ENCODE measurements at places on chromosomes 11 and 22.
A peak's percentile ranks its signal among the peaks of the same experiment; 100 is the strongest.

DNA sequence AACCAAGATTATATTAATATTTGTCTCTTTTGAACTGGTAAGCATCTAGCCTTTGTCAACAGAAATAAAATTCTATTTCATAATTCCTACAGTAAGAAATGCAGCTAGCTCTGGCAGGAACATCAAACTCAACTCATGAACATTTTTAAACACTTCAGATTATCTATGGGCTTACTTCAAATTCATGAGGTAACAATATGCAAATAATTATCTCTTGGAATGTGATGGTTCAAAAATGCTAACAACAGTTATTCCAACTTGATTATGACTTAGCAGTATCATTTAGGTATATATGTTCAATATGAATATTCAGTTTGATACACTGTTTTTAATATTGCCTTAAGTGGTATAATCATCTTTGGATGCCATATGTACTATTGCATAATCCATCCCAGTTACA lies 1103.5 kb upstream of the CCDC90B start:
- DNase-seq: no peak

DNA sequence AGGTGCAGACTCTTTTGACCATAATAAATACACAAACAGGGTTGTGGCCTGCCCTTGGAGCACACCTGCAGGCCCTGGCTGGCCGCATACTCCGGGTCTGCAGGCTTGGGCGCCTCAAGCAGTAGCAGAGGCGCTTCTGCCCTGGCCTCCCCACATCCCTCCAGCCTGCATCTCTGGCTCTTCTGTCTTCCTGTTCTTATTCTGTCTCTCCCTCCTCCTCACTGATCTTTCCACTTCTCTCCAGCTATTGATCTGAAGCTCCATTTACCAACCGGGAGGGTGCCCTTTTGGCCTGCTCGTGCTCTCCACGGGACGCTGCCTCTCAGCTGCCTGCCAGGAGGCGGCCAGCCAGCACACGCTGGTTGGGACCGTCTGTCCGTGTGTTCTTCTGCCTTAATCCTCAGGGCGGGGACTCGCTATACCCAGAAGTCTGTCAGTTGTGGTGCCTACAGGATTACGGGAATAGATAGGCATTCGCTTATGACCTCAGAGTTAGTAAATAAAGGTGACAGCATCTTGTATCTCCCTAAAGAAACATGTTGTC lies 5.2 kb downstream of the UPB1 start:
- DNase-seq: no peak

GRCh38 chr11:107951155-107951554 lies 22.9 kb downstream of the RAB39A start:
- no peak for DNase-seq

DNA sequence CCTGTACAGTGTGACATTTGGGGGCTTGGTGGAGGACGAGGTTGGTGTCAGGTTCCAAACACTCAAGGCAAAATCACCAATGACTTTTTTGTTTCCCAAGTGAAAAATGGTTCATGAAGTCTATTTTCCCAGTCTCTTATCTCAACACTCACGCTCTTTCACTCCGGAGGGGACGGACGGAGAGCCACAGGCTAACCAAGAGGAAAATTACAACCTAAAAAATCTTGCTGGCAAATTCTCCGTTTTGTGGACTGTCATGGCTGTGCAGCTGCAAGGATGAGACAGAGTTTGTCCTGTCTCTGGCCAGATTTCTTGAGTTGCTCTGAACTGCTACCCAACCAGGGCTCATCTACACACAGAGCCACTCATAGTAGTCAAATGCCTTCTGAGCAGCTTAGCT lies 101.2 kb downstream of the ABTB2 start:
- DNase-seq: no peak

DNA sequence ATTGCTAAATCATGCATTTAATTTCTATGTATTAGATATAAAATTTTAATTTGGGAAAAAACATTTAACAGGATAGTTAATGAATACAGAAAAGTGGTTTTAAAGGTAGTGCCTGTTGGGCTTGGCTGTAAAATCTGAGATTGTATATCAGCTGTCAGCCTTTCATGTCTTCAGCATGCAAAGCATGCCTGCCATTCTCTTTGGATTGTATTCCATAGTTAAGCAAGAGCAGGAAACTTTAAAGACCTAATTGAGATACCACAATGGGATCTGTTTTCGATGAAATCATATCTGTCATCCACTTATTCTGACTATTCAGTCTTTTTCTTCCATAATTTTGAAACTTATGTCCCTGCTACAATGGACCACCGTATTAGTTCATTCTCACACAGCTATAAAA lies 451.0 kb upstream of the DDI1 start:
- DNase-seq: no peak

DNA sequence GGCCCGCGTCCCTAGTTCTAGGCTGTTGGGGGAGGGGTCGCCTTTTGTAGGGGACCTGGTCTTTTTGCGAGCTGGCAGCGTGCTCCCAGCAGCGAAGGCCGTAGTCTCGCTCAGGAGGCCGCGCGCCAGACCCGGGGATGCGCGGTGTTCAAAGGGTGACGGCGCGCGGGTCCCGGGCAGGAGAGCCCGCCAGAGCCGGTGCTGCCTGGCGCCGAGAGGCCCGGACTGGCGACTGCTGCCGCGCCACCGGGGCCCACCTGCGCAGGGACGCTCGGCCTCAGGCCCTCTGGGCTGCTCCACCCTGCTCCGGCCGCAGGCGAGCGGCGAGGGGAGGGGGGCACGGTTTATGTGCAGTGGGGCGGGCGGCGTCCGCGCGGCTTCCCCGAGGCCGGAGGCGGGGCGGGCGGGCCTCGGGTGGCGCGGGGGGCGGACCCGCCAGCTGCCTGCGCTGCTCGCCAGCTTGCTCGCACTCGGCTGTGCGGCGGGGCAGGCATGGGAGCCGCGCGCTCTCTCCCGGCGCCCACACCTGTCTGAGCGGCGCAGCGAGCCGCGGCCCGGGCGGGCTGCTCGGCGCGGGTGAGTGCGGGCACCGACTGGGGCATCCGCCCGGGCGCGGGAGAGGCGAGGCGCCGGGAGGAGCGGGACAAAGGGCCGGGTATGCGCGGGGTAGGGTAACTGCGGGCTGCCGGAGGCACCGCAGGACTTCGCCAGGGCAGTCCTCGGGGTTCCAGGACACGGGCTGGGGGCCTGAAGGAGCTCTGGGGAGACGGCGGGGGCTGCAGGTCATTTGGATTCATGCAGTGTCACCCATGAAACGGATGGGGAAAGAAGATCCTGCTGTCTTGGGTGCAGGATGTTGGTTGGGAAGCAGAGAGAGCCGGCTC lies at the start of gene PRSS23:
Gene PRSS23, plus strand, starts transcription at position 467 of the 884 bp plus-strand sequence. CDS start 7,102 bp downstream, outside the sequence.
- no peak for DNase-seq

- no peak for DNase-seq
These were observed 3.5 kb upstream of the DGCR2 start for GRCh38 chr22:19125474-19126308.

- DNase-seq: no peak
These were observed 111.1 kb downstream of the MYO18B start for GRCh38 chr22:25853078-25853477.

DNA sequence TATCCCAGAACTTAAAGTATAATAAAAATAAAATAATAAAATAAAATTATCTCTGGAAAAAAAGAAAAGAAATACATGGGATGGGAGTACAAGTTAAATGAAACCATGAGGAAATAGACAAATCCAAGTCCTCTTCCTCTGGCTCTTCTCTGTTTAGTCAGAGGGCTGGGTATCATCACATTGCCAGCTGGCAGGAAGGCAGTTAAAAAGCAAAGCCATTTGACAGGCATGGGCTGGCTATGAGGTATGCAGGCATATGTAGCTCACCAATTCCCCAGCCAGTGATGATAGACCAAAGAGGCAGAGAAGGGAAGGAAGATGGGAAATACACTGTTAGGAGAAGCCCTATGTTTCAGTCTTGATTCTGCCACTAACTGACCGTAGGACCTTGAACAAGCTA lies 6.5 kb downstream of the LYVE1 start:
- no peak for DNase-seq

- DNase-seq: peak; percentile 95
These were observed 11.1 kb downstream of the GRK2 start for GRCh38 chr11:67277231-67277961.

DNA sequence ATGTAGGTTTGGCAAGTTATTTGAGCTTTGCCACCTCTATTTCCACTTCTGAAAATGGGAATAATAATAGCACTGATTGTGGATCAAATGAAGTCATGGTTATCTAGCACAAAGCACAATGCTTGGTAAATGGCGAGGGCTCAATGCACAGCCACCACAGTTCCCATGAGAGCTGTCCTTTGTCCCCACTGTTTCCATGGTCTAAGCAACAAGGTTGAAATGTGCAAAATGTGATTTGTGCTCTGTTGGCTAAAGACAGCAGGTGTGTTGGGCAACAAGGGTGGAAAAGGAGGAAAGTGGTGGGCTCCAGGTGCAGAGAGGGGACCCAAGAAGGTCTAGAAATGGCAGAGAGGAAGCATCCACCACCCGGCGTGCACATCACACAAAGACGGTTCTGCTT lies 200.5 kb downstream of the TRIM29 start:
- DNase-seq: no peak

DNA sequence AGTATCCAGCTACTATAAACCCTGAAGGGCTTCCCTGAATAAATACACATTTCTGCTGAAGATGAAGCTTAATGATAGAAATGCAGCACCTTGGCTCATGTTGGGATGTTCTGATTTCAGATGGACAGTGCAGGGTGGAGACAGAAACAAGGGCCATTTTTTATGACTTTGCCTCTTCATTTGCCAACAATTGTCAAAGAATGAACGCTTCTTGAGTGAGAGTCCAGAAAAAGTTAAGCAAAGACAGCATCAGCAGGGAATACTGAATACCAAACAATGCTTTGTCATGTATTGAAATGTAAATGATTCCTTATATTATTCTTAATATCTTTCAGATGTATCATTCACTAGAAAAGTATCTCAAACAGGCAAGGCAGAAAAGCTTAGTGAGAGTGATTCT lies 84.9 kb downstream of the TRPC6 start:
- DNase-seq: no peak

- no peak for DNase-seq
These were observed 27.6 kb downstream of the LRRC10B start for GRCh38 chr11:61535998-61536675.

- DNase-seq: no peak
These were observed 734 bp downstream of the C11orf58 start for GRCh38 chr11:16738947-16739815.

DNA sequence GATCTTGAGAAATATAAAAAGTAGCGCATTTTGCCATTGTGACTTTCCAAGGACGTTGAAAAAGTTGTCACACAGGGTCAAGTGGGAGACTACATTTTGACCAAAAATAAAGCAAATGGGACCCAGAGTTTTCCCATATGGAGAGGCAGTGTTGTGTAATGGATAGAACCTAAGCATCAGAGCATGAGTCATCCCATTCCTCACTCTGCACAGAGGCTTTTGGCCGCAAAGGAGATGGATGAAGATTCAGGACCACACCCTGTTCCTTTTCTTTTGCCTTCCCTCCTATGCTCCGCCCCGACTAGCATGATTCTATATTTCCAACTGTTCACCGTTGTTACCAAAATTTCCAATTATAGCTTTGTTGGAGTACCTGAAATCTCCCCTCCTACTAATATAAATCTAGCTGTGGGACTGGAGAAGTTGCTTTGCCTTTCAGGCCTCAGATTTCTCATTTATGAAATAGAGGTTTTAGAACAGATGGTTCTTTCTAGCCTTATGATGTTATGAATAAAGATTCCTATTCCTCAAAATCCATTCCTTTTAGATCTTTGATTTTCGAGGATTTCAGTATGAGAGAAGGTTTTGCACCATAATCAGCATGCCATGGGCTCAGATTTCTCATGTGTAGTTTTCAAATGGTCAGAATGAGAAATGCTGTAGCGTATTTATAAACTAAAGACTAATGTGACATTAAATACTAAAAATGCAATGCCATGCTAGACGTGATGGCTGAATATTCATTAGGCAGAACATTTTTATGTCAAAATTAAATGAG lies 921.9 kb upstream of the TENM4 start:
- DNase-seq: no peak

GRCh38 chr11:74932797-74933196 lies 16.1 kb downstream of the XRRA1 start:
- DNase-seq: no peak

DNA sequence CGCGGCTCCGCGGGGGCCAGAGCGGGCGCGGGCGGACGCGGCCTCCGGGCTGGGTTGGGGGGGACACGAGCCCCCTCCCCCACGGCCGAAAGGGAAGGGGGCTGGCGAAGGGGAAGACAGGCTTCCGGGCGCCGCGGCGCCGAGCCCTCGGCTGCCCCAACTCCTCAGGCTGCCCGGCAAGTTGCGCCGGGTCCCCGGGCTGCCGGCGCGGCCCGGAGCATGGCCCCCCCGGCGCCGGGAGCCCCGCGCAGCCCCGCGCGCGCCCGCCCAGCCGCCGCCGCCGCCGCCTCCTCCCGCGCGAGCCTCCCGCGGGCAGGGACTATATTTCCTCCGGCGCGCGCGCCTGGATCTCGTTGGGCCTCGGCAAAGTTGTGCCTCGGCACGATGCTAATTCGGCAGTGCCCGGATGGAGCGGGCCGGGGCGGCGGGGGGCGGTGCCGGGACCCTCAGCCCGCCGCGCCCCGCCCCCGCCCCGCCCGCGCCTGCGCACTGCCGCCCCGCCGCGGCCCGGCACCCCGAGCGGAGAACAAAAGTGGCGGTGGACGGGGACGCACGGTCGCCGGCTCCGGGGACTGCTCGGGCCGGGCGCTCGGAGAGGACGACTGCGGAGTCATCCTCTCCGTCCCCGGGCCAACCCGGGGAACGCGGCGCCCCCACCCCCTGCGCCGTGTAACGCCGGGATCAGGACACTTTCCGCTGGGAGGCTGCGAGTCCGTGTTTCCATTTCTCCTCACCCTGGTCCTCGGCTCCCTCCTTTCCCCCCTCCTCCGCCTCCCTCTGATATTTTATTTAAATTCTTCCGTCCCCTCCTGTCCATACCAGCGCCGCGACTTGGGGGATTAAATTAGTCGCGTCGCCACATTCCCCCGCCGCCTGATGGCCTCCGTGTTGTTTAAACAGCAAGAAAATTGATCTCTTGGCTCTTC lies at the start of gene PHF21B:
Gene PHF21B, minus strand, starts transcription at position 400 of the 926 bp plus-strand sequence. CDS start 456 bp downstream, outside the sequence.
- no peak for DNase-seq

DNA sequence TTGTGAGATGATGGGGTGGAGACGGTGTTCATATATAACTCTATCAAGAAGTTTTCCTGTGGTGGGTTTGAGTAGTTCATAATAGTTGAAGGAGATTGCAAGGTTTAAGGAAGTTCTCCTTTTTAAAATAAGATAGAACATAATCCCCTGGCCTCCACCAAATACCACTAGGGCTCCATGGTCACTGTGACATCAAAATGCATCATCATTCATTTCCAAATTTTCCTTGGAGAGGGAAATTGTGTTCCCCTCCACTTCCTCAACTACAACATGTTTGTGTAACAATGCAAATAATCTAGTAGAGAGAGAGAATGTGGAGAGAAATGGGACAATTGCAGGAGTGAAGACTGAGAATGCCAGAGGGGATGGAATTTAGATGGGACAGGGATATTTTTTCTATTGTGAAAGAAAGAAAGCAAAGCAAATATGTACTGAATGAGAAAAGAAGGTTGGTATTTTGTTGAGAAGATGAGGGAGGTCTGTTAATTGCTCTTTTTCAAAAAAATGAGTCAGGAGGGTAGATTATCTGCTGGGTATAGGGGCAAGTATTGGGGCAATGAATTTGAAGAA lies 33.4 kb upstream of the ZBED5 start:
- DNase-seq: no peak
